Lung (tissue), 17 donors: ENCODE measurements at places on chromosomes 6 and 20. TPM values are rescaled to one million over a fixed set of nuclear protein-coding genes. Genes with fewer than 3 reads are reported as not detected.

DNA sequence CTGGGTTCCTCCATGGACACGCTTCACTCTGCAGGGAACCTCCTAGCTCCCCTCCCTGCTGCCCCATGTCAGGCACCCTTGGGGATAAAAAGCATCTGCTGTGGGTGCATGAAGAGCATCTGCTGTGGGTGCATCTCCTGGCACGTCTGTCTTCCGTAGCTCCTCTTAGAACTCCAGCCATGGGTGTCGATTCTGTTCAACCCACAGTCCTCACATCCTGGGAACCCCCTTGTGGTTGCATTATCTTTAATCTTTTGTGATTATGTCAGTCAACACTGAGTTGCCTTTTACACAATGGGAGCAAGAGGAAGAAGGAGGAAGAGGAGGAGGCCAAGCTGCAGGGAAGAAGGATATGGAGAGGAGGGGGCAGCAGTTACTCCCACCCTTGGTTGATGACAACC is 24.1 kb upstream of the CCR6 start:
- H3K36me3 ChIP-seq, result no peaks in the 10 kb centered on the region
- no peak overlapping the region for H3K27ac ChIP-seq
- no peaks in the 10 kb centered on the region for H3K27me3 ChIP-seq
- H3K4me1 ChIP-seq, result no peaks in the 10 kb centered on the region
- DNase-seq, result no peak

GRCh38 chr20:20690676-20691476 is 21.6 kb downstream of the RALGAPA2 start:
- no peaks in the 10 kb centered on the region for H3K27me3 ChIP-seq
- no peak overlapping the region for H3K27ac ChIP-seq
- peaks cover 11% of the 10 kb centered on the region for H3K4me1 ChIP-seq
- peak; percentile 37 for DNase-seq
- H3K36me3 ChIP-seq, result no peaks in the 10 kb centered on the region
- H3K4me3 ChIP-seq, result no peak overlapping the region

DNA sequence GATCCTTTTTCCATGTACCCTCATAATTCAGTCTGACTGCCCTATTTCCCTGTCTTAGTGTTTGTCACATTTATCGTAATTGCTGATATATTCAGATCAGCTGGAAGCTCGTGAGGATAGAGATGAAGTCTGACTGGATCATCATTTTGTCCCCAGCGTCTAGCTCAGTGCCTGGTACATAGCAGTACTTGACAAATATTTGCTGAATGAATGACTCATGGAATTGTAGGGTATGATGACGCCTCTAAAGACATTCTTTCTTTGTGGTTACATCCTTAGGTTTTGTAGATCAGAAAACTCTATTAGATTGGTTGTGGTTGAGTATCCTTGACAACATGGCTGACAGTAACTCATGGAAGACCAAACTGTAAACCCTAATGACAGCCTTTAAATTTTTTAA is 68.9 kb downstream of the MTHFD1L start:
- no peaks in the 10 kb centered on the region for H3K4me1 ChIP-seq
- H3K36me3 ChIP-seq, result no peaks in the 10 kb centered on the region
- no peaks in the 10 kb centered on the region for H3K27me3 ChIP-seq

- H3K27ac ChIP-seq, result no peak overlapping the region
- no peak for DNase-seq
- H3K27me3 ChIP-seq, result no peaks in the 10 kb centered on the region
- H3K4me1 ChIP-seq, result no peaks in the 10 kb centered on the region
- H3K36me3 ChIP-seq, result no peaks in the 10 kb centered on the region
Measured at GRCh38 chr6:51866867-51867266, 220.5 kb downstream of the PKHD1 start.

DNA sequence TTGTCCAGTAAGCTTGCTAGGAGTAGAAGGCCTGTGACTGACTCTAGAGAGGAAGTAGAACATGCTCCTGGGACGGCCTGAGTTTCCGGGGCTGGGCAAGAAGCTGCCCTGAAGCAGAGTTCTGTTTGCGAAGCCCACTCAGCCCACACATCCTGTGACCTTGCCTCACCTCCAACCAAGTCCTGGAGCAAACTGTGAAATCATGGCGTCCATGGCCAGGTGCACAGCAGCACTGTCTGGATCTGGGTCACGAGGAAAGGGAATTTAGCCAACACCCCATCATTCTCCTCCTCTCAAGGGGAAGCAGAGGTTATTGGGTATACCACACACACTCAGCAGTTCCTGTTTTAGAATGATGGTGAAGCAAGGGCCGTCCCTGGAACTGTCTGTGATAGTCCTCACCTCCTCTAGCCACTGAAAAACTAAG is 87.5 kb downstream of the CRYBG1 start:
- no peak overlapping the region for H3K27ac ChIP-seq
- H3K4me3 ChIP-seq, result no peak overlapping the region
- DNase-seq, result peak; percentile 5
- H3K36me3 ChIP-seq, result no peaks in the 10 kb centered on the region

DNA sequence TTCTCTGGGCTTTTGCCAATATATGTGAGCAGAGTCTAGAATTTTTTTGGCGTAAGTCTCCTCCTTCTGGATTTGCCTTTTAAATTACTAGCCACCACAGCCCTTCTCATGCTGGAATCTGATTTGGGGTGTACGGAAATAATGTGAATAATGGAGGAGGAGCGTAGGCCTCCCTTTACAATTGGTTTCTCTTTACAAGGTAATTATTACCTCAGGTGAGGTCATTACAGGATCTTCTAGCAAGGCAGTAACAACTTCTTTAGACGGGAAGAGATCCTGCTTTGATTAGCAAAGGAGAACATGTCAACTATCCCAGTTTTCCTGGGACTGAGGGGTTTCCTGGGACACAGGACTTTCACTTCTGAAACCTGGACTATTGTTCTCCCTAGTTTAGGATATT is 8.9 kb downstream of the RWDD2A start:
- no peaks in the 10 kb centered on the region for H3K36me3 ChIP-seq
- no peak for DNase-seq
- H3K4me3 ChIP-seq, result no peak overlapping the region
- no peak overlapping the region for H3K27ac ChIP-seq

DNA sequence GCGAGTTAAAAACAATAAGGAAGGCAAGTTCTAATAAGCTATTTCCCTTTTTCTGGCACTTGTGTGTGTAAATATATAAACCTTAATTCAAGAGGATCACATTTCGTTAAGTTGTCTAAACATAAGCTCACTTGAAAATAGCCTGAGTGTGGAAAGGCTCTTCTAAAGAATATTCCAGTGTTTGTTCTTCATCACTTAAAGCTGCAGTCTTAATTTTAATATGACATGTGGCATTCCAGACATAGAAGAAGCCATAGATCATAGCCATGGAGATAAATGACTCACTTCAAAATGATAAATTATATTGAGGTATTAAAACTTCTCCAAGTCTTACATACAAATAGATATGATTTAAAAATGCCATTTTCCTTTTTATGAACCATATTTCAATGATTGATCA is 42.1 kb downstream of the IYD start:
- no peak for DNase-seq
- H3K27ac ChIP-seq, result no peak overlapping the region
- no peak overlapping the region for H3K4me3 ChIP-seq
- H3K4me1 ChIP-seq, result peaks cover 22% of the 10 kb centered on the region
- no peaks in the 10 kb centered on the region for H3K36me3 ChIP-seq
- H3K27me3 ChIP-seq, result no peaks in the 10 kb centered on the region

GRCh38 chr6:90256698-90257485 is 39.8 kb downstream of the BACH2 start:
- no peaks in the 10 kb centered on the region for H3K27me3 ChIP-seq
- no peak overlapping the region for H3K4me3 ChIP-seq
- no peak overlapping the region for H3K27ac ChIP-seq
- DNase-seq, result no peak
- no peaks in the 10 kb centered on the region for H3K36me3 ChIP-seq
- no peaks in the 10 kb centered on the region for H3K4me1 ChIP-seq

DNA sequence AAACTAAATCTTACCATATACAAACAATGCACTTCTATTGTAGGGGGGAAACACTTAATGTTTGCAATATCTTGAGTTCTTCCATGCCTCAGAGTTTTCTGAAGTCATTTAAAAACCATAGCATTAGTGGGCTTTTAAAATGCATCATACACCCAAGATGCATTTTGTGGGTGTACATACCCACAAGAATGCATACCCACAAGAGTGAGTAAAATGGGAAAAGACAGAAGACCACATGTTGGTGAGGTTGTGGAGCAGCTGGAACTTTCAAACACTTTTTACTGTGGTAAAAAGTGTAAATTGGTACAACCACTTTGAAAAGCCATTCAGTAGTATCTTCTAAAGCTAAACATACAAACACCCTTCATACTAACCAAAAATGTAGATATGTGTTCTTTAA is 57.5 kb downstream of the CYB5R4 start:
- H3K4me1 ChIP-seq, result no peaks in the 10 kb centered on the region
- no peak overlapping the region for H3K27ac ChIP-seq
- DNase-seq, result no peak
- no peaks in the 10 kb centered on the region for H3K36me3 ChIP-seq

DNA sequence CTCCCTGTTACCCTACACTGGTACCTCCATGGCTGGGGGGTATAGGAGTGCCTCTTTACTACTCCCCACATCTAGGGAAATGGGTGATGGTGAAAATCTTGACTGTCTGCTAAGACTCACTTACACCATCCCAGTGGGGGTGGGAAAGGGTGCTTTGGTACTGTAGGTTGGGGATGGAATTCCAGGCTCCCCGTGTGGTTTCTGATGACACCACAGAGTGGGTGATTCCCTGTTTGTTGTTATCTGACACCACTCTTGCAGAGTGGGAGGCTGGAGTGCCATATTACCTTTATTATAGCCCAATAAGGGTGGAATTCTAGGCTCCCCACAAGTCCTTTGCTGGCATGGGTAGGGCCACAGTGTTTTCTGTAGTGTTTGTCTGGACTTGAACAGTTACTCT is 264.6 kb upstream of the MAN1A1 start:
- H3K36me3 ChIP-seq, result no peaks in the 10 kb centered on the region
- H3K4me3 ChIP-seq, result no peak overlapping the region
- H3K4me1 ChIP-seq, result no peaks in the 10 kb centered on the region
- no peaks in the 10 kb centered on the region for H3K27me3 ChIP-seq

- H3K4me3 ChIP-seq, result no peak overlapping the region
- peak; percentile 53 for DNase-seq
- peak overlapping the region; percentile 83 for H3K27ac ChIP-seq
- H3K4me1 ChIP-seq, result peaks cover 23% of the 10 kb centered on the region
Measured at GRCh38 chr20:50572938-50573777, 63.0 kb downstream of the PTPN1 start.

DNA sequence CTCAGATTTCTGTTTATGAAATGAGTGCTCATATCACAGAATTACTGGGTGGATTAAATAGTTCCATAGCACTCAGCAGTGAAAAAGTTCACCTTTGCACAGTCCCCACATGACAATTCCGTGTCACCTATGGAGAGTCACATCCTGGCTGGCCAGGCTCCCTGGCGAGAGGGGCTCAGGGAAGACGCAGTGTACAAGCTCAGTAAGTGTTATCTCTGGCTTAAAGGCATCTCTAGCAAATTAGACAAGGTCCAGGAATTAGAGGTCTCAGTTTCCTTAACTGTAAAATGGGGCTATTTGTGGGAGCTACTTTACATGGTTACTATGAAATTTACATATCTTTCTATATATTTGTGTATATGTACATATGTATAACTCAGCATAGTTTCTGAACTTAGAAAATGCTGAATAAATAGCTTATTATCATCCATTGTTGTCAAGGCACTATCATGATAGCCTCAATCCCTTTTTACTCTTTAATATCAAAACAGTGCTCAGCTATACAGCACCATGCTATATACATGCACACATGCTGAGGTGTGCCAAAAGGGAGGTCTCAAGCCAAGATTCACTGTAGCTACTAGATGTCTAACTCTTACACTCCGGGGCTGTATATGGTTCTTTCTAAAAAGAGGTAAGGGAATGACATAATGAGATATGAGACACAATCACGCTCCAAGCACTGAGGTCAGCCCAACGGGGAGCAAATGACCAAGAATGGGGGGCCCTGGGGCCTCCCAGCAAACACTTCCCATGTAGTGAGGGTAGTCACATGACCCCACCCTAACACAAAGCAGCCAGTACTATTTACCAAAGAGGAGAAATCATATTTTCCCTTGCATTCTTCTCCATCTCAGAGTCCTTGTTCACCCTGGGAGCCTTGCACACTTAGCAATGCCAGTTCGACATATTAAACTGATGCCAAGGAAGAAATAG is 59.4 kb downstream of the SLC22A23 start:
- H3K27ac ChIP-seq, result no peak overlapping the region
- no peak for DNase-seq
- no peak overlapping the region for H3K4me3 ChIP-seq
- no peaks in the 10 kb centered on the region for H3K36me3 ChIP-seq
- no peaks in the 10 kb centered on the region for H3K27me3 ChIP-seq

DNA sequence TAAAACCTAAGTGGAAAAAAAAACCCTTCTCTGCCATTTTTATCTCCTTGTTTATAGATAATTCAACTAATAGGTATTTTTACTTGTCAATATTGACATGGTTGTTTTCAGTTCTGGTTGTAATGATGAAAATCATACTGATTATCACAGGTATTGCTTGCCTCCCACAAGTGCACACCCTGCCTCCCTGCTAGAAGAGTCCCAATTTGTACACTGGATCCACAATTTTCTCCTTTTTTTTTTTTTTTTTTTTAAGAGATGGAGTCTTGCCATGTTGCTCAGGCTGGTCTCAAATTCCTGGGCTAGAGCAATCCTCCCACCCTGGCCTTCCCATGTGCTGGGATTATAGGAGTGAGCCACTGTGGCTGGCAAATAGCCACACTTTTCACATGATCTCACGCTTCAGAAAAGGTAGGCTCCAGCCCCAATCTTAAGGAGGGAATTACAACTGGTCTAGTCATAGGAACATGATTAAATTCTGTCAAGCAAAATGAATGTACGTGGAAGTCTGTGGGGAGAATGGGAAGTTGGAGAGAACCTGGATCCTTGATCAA is 12.3 kb downstream of the DYNLT2 start:
- H3K27ac ChIP-seq, result no peak overlapping the region
- H3K36me3 ChIP-seq, result no peaks in the 10 kb centered on the region
- no peak overlapping the region for H3K4me3 ChIP-seq
- no peak for DNase-seq

DNA sequence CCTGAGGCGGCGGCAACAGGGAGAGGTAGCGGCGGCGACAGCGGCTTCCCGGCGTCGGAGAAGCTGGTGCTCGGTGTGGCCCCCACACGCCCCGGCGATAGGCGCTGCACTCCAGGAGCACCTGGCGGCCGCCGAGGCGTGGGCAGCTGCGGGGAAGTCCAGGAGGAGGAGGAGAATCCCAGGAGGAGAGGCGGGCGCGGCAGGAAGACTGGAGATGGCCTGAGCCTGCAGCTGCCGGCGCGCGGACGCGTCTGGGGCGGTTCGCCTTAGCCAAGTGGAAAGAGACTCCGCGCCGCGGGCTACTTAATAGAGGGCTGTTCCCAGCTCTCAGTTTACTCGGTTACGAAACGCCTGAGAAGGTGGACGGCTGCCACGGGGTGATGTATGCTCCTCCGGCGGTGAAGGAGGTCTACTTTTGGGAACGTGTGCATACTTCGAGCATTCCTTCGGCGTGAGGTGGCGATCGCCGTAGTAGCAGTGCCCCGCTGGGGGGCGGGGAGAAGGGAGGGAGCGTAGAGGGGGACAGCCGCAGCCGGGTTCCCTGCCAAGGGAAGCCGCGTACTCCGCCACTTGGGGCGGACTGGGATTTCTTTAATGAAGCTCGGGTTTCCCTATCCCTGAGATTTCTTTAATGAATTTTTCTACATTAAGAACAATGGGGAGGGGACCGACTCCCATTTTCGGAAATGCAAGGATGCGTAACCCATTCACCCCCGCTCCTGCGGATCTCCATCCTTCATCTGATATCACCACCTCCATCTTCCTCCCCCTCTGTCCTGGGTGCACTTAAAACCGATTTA is at the start of gene COL12A1:
Gene COL12A1, minus strand, starts transcription at position 278 of the 800 bp plus-strand sequence. CDS start 3,261 bp downstream, outside the sequence.
- peaks cover 27% of the 10 kb centered on the region for H3K4me1 ChIP-seq
- H3K27me3 ChIP-seq, result peaks cover 48% of the 10 kb centered on the region
- H3K27ac ChIP-seq, result peak within 1 kb of the TSS; percentile 84
- DNase-seq, result peak; percentile 74
- H3K4me3 ChIP-seq, result peak within 1 kb of the TSS; percentile 53

The PAK5 gene
- 0.28 TPM for total RNA-seq

The PNLDC1 gene
- total RNA-seq, result 0.28 TPM

The KHDC1L gene
- total RNA-seq, result not detected

The WFDC10B gene
- total RNA-seq, result 2.0 TPM
